ENCODE measurements at places on chromosomes 5 and 9.

DNA sequence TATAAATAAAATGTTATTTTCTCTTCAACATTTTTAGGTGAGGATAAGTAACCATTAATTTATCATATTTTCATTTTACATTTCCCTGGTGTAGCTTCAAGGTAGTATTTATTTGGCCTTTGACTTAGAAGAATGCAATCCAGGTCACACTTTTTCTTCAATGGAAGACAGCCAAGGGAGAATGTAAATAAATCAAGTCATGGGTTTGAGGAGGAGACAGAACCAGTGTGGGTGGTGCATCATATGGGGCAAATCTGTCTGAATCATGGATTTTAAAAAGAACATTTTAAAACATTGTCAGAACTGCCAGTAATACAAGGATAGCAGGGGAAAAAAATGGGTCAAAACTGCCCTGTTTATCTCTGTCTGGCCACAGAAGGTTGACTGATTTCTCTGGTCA is 229.5 kb downstream of the FAM114A2 start:
- no peaks in the 10 kb centered on the region for H3K4me1 ChIP-seq
- H3K27ac ChIP-seq: no peak overlapping the region
- no peaks in the 10 kb centered on the region for H3K36me3 ChIP-seq
- DNase-seq: no peak

DNA sequence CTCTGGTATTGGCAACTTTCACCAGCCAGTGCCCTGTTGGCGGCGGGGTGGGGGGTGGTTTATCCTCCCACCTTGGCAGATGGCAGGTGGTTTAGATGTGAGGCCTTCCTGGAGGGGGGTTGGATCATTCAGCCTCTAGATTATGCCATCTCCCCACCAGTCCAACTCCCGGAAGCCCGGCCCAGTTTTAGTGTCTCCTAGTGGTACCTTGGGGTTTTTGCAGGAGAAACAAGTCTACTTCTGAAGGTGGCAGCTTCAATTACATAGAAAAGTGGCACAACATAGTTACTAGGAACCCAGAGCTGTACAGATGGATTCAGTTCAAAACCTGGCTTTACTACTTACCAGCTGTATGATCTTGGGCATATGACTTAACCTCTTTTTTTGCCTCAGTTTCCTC is 11.3 kb downstream of the PRLR start:
- H3K27ac ChIP-seq: no peak overlapping the region
- DNase-seq: no peak
- H3K4me3 ChIP-seq: no peak overlapping the region

DNA sequence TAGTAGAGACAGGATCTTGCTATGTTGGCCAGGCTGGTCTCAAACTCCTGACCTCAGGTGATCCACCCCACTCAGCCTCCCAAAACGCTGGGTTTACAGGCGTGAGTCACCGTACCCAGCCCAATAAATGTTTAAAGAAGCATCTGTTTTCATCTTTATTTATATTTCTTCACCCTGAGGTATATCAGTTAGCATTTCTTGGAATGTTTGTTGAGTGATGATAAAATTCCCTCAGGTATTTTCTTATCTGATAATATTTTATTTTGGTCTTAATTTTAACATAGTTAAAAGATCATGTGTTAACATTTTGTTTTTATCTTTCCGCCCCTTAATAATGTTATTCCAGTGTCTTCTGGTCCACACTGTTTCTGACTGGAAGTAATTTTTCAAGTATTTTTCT is 839.6 kb upstream of the CDH10 start:
- no peak for DNase-seq
- no peak overlapping the region for H3K27ac ChIP-seq
- no peaks in the 10 kb centered on the region for H3K36me3 ChIP-seq
- no peaks in the 10 kb centered on the region for H3K4me1 ChIP-seq

DNA sequence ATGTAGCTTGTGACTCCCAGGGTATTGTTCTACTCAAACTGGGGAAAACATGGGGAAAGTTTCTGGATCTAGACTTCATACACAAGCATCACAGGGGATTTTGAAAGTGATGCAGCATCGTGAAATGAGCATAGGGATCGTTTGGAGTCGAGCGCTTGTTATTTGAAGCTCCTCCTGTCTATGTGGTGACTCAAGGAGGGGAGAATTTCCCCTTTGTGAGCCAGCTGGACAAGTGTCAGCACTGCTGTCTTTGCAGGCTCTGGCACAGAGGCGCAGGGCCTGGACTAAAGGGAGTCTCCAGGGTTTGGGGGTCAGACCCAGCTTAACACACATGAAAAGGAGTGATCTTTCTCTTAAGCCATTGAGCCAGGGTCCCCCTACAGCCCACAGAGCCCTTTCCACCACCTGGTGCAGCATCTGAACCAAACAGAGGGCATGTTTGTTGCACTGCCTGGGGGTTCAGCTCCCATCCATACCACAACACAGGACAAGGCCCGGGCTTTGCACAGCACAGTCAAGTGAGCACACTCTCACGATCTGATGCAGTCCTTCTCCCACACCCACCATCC is 51.0 kb downstream of the IRF1 start:
- H3K27me3 ChIP-seq: no peaks in the 10 kb centered on the region
- no peak for DNase-seq
- H3K36me3 ChIP-seq: no peaks in the 10 kb centered on the region
- no peak overlapping the region for H3K4me3 ChIP-seq
- H3K27ac ChIP-seq: peak overlapping the region; percentile 77

GRCh38 chr9:113578882-113579282 is 115.4 kb downstream of the RGS3 start:
- H3K4me3 ChIP-seq: no peak overlapping the region
- H3K36me3 ChIP-seq: peaks cover 7% of the 10 kb centered on the region
- H3K27me3 ChIP-seq: no peaks in the 10 kb centered on the region
- peaks cover 76% of the 10 kb centered on the region for H3K4me1 ChIP-seq
- DNase-seq: no peak

DNA sequence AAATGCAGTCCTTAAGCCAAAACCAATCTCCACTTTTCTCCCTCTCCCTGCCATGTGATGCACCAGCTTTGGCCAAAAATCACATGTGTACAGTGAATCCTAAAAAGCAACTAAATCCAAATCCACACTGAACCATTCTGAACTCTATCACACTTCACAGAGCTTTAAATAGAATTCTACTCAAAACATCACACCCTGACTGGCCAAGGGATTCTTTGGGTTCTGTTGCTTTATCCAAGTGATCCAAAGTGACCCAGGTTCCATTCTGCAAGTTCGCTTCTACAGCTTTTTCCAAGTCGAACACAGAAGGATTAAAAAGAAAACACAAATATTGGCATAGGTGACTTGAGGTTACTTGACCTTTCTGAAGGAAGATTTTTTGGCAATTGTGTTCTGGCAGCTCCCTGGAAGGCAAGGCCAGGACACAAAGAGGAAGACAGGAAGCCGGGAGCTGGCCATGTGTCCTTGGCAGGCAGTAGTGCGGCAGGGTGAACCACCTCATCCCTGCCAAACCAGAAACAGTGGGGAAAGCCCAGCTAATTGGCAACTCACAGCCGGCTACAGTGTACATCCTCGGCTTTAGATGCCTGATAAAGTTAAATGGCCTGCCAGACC is 115.0 kb downstream of the NFIB start:
- H3K36me3 ChIP-seq: no peaks in the 10 kb centered on the region
- no peaks in the 10 kb centered on the region for H3K27me3 ChIP-seq
- peak overlapping the region; percentile 50 for H3K27ac ChIP-seq
- peaks cover 41% of the 10 kb centered on the region for H3K4me1 ChIP-seq

DNA sequence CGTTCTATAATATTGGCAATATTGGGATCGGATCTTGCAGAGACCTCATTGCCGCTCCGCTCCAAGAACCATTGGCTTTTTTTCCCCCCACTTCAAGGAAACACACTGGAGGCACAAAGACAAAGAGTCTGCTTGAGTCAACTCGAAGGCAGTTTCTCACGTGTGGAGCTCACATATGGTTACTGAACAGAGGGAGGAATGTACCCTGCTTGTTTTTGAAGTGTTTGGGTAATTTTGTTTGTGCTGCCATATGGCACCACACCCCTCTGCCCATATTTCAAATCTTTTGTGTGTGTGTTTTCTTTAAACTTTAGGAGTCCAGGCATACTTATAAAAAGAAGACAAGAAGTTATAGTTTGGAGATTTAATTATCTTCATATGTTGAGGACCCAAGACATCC is 595.9 kb downstream of the DTWD2 start:
- no peaks in the 10 kb centered on the region for H3K4me1 ChIP-seq
- no peak overlapping the region for H3K27ac ChIP-seq
- H3K36me3 ChIP-seq: no peaks in the 10 kb centered on the region
- no peak for DNase-seq
- no peaks in the 10 kb centered on the region for H3K27me3 ChIP-seq

- H3K36me3 ChIP-seq: peaks cover 9% of the 10 kb centered on the region
- no peak overlapping the region for H3K27ac ChIP-seq
- no peaks in the 10 kb centered on the region for H3K27me3 ChIP-seq
- no peak overlapping the region for H3K4me3 ChIP-seq
- H3K4me1 ChIP-seq: no peaks in the 10 kb centered on the region
- DNase-seq: peak; percentile 69
These were observed 87.2 kb upstream of the PANK3 start for GRCh38 chr5:168666356-168666755.

DNA sequence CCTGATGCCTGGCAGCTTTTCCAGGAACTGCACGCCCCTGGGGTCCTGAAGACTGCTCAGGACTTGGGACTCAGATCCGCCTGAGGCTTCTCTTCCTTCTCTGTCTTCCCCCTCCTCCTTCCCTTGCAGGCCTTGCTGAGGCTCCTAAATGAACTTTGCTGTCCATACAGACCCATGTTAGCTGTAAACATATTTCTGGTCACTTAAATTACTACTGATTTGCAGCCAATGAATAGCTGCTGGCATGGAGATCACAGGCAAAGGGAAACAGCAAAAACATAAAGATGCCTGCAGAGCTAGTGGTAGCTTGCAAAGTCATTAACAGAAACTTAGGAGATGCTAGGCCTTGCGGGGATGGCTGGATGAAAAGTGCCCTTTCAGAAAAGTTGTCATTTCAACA is 261.9 kb downstream of the GADD45G start:
- peaks cover 13% of the 10 kb centered on the region for H3K4me1 ChIP-seq
- DNase-seq: no peak
- H3K27ac ChIP-seq: no peak overlapping the region
- H3K27me3 ChIP-seq: no peaks in the 10 kb centered on the region

DNA sequence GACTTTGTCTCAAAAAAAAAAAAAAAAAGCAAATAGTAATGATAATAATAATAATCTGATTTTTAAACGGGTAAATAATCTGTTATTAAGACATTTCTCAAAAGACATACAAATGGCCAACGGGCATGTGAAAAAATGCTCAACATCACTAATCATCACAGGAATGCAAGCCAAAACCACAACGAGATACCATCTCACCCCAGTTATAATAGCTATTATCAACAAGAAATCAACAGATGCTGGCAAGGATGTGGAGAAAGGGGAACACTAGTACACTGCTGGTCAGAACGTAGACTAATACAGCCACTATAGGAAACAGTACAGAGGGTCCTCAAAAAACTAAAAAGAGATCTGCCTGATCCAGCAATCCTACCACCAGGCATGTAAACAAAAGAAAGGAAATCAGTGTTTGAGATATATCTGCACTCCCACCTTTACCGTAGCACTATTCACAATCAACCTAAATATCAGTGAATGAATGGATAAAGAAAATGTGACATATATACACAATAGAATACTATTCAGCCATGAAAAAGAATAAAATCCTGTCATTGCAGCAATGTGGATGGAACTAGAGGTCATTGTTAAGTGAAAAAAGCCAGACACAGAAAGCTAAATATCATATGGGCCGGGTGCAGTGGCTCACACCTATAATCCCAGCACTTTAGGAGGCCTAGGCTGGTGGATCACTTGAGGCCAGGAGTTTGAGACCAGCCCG is 24.9 kb downstream of the VAV2 start:
- H3K27me3 ChIP-seq: no peaks in the 10 kb centered on the region
- no peak for DNase-seq
- no peaks in the 10 kb centered on the region for H3K4me1 ChIP-seq
- no peaks in the 10 kb centered on the region for H3K36me3 ChIP-seq

DNA sequence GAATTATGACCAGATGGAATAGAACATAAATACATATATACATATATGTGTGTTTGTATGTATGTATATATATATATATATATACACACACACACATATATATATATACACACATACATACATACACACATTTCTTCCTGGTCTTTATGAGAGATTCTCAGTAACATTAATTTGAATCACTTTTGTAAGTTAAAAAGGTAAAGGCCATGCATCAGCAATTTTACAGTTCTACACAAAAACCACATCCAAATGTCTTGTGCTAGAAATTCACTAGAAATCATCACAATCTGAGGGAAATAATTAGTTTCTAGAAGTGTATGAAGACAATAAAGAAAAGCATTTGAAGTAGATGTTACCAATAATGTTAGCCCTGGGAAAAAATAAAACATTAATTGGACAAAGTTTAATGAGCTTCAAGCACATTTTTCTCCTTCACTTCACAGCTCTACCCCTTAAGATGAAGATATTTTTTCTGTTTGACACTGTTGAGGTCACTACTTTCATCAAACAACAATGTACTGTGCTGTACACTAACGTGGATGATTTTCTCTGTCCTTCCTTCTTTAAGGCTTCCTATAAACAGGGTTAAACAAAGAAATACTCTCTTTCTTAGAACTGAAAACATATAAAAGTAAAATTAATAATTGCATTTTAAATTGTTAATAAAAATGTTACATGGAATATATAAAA is 189.2 kb upstream of the NR4A3 start:
- H3K36me3 ChIP-seq: no peaks in the 10 kb centered on the region
- H3K4me1 ChIP-seq: no peaks in the 10 kb centered on the region
- DNase-seq: no peak
- H3K27ac ChIP-seq: no peak overlapping the region
- H3K4me3 ChIP-seq: no peak overlapping the region

DNA sequence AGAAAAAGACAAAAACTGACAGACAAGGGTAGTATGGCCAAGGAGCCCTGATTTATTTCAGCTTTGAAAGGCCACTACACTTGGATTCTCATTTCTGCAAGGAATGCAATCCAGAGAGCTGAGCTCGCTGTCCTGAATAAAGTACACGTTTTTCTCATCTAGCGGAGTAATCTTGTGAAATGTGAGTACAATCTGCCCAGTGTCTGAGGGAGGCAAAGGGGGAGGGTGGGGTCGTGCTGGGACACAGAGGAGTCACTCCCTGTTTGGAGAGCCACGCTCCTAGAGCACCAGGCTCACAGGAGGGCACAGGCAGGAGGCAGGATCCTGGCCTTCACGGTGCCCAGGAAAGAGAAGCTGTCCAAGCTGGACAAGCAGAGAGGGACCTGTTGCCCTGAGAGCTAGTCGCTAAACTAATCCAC is 51.0 kb upstream of the IFNK start:
- peak overlapping the region; percentile 62 for H3K27ac ChIP-seq
- no peak overlapping the region for H3K4me3 ChIP-seq
- peak; percentile 82 for DNase-seq

DNA sequence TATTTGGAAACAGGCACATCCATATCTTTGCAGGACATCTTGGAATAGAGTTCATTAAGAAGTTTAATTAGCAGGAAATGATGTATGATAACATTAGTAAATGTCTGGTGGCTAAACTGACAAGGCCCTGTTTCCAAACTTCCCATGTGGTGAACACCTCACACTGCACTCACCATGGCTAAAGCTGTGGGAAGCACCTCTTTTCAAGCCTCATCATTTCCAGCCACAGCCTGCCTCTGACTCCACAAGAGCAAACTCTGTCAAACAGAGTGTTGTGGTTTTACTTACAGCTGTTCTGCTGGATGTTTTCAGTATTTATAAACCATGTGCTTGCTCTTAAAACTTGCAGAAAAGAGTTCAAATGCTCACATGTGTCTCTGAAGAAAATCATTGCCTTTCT is 14.9 kb upstream of the NDUFB6 start:
- H3K4me3 ChIP-seq: no peak overlapping the region
- H3K36me3 ChIP-seq: no peaks in the 10 kb centered on the region
- H3K4me1 ChIP-seq: no peaks in the 10 kb centered on the region
- DNase-seq: no peak
- no peak overlapping the region for H3K27ac ChIP-seq

Measured in suprapubic skin (tissue), 4 donors.